Cerebellar nuclear complex (tissue), 1 donor: ENCODE measurements at places on chromosomes 13 and 19.

DNA sequence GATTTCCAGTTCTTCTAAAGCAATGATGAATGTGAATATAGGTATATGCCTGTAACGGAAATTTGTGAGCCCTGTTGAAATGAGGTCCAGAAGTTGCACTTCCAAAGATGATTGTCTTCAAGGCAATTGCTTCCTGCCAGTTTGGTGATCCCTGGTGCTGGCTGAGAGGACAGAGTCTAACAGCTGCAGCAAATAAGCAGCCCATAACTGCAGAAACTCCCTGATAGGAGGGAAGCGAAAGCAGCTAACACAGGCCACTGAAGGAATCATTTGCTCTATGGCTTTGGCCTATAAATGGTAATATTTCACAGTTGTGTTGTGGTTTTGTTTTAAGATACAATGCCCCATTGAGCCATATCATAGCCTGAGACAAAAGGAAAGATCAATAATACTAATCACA, 451.5 kb upstream of the MIR17HG start:
- DNase-seq: no peak

DNA sequence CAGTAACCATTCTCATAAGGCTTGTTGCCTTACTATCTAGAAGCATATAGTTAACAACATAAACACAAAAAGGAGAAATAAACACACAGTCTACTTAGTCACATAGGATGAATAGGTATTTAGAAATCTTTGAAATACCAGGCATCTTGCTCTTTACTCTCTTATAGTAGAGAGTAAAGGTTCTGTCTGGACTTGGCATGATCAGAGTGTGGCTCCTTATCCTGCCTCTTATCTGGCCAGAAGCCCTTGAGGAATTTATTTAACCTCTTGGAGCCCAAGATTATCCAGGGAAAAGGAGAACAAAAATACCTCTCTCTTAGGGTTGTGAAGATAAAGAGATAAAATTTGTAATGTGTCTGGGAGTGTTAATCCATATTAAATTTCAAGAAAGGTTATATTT, 100.2 kb upstream of the MBNL2 start:
- no peak for DNase-seq

GRCh38 chr13:47858042-47859025, 142.7 kb downstream of the SUCLA2 start:
- no peak for DNase-seq

DNA sequence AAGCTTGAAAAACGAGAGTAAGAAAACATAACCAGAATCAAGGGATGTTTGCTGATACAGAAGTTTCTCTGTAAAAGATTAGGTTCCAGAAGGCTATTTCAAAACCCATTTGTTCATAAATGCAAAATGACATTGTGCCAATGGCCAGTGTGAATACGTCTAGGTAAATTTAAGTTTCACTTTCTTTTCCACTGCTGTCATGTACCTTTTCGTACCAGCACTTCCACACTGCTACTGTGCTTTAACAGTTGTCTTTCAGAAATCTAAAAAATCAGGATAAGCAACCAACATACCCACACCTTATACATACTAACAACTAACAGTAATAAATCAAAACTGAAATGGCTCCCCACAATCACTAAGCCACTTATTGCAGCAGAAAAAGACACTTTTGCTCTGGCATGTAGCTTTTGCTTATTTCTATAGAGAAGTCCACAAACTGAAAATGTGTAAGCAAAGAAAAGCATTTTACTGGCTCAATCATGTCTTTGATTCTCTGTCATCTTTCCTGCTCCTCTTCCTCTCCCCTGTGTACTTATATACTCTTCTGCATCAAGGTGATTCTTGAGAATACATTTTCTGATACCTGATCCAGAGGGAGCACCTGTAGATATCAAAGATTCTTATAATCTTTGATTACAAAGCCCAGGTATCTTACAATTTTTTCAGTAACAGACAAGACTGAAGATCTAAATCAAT, 34.3 kb downstream of the ELF1 start:
- no peak for DNase-seq

DNA sequence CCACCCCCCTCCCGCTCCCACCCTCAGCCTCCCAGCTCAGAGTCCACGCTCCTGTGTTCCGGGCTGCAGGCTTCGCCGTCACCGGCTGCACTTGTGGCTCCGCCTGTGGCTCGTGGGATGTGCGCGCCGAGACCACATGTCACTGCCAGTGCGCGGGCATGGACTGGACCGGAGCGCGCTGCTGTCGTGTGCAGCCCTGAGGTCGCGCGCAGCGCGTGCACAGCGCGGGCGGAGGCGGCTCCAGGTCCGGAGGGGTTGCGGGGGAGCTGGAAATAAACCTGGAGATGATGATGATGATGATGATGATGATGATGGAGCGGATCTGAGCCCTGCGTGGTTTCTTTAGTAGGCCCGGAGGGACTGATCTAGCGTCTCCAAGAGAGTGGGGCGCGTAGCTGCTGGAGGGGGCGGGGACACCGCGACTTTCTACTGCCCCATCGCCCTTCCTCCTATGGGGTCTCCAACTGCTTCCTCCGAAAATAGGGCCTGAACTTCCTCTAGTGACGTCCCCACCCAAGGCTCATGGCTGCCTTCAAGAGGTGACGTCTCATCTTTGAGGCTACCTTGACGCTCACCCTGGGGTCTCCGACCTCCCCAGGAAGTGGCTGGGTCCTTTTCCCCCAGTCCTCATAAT, 1.4 kb downstream of the RETN start:
- DNase-seq: no peak

- DNase-seq: no peak
Measured at GRCh38 chr19:5984600-5984999, 6.7 kb upstream of the RANBP3 start.

GRCh38 chr13:53310786-53311185, 282.2 kb downstream of the OLFM4 start:
- DNase-seq: no peak

- DNase-seq: no peak
Measured at GRCh38 chr19:1468274-1468820, 10.7 kb downstream of the C19orf25 start.

DNA sequence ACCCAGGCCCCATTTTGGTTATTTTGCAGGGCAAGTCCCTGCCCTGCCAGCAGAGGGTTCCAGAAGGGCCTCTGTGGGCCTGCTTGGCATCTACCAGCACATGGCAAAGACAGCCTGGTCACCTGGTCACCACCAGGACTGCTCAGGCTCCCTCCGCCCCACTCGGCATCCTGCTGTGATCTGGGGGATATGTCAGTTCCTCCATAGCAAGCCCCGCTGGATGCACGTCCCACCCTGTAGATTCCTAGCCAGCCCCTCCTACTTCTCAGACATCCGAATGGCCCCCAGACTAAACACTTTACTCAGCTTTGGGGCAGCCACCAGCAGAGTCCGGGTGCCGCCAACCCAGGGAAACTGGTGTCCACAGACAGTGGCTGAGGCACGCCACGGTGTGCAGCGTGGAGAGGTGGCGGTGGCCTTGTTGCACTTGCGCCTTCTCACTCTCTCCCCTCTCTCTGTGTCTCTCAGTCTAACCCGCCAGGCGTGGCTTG, 31.8 kb upstream of the USE1 start:
- no peak for DNase-seq

DNA sequence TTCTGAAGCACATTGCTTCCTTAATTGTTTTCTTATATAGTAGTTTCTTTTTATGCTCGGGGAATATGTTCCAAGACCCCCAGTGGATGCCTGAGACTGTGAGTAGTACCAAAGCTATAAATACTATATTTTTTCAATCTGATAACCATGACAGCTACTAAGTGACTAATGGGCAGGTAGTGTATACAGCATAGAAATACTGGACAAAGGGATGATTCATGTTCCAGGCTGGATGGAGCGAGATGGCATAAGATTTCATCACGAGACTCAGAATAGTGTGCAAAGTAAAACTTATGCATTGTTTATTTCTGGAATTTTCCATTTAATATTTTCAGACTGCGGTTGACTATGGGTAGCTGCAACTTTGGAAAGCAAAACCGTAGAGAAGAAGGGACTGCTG, 47.9 kb upstream of the OLFM4 start:
- DNase-seq: no peak

GRCh38 chr19:41548954-41549688, 26.8 kb upstream of the CEACAM21 start:
- no peak for DNase-seq

DNA sequence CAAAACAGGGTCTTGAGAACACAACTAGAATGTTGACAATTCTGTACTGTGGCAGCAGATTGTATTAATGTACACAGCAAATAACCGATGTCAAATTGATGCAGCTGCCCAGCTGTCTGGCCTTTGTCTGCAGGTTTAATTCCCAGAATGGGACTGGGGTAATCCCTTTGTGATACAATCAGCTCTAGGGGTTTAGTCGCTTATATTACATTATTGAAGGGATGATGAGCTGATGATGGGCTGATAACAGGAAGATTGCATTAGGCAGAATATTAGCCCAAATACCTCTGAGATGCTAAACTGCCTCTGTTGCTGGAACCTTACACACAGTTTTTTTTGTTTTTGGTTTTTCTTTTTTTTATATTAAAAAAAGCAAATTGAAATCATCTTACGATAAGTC, 265.0 kb downstream of the RBM26 start:
- no peak for DNase-seq

DNA sequence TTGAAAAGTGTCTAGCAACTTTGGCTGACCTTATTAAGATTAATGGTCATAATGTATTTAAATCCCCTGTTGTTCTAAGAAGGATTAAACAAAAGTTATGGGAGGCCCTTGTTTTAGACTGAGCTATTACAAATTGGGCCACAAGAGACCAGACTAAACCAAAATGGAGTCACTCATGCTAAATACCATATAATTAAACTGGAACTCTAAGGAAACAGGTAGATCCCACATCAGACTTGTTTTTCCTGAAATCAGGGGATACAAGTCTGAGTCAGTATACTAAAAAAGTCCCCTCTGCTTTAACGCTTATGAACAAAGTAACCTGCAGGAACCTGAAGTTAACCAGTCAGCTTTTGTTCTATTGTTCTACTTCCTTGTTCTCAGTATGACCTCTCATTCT, 305.9 kb upstream of the SGCG start:
- DNase-seq: no peak

DNA sequence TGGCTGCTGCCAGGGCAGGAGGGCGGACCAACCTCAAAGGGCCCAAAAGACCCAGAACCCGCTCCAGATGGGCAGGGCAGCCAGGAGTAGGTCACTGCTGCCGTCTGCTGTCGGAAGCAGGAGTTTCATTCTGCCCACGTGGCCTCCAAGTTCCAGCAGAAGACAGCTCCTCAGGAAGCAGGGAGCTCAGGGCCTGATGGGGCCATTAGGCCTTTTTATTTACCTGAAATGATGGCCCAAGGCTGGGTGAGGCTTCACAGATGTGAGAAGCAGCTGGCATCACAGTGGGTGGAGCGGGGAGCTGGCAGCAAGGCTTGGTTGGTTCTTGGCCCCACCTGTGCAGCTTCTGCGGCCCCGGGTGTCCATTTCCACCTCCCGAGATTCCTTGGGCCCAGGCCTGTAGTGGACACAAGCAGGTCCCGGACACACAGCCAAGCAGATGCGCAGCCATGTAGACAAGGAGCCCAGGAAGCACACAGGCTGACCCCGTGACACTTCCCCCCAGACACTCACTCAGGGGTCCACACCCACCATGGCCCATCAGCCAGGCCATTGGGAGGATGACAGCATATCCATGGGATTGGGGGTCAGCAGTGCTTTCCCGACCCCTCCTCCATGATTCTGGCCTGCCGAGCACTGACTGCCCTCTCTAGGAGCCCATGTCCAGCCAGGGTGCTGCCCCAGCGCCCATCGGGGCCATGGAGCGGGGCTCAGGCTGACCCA, 26.4 kb downstream of the C13orf46 start:
- DNase-seq: no peak

GRCh38 chr19:6108721-6109633, 1.3 kb downstream of the RFX2 start:
- DNase-seq: no peak

DNA sequence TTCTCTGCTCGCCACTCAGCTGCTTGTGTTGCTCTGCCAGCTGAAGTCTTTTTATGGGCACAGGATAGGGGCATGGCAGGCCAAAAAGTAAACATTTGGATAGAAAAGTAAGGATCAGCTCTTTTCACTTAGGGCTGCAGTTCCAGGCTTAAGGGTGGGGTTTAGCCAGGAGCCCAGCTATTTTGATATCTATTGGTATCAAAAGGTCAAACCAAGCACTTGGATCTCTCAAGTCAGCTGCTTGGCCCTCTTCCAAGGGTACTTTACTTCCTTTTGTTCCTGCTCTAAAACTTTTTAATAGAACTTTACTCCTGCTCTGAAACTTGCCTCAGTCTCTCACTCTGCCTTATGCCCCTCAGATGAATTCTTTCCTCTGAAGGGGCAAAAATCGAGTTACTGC, 55.7 kb upstream of the ABCC4 start:
- no peak for DNase-seq
